ENCODE measurements at places on chromosomes 6 and 20.

- peak; percentile 43 for DNase-seq
Measured at GRCh38 chr6:111585241-111585973, 20.3 kb downstream of the TRAF3IP2 start.

- no peak for DNase-seq
Measured at GRCh38 chr20:57468523-57469417, 56.2 kb downstream of the CTCFL start.

DNA sequence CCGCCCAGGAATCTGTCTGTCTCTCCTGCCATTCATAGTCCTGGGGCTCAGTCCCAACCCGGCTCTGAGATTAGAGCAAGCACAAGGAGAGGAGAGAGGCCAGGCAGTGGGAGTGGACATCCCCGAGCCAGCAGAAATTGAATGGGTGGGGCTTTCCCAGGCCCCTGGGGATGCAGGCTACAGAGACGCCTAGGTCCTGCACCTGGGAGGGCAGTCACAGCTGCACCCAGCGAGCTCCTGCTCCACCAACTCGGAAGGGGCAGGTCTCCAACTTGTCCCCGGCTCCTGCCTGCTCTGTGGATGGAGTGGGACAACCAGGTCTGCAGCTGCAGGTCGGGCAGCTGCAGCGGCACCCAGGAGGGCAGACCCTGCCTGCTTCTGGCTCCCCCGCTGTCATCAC lies 11.1 kb upstream of the AIG1 start:
- DNase-seq, result no peak

DNA sequence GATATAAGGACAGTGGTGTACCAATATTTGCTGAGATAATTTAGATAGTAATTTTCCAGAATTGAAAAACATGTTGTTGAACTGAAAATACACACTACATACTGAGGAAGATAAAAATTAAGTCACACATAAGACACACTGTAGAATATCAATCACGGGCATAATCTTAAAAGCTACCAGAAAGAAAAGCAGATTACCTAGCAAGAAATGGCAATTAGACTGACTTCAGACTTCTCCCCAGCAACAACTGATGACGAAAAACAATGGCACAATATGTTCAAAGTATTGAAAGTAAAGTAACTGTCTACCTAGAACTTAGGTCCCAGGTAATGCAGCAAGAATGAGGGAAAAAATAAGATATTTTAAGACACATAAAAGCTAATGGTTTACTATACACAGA lies 46.5 kb downstream of the NOL7 start:
- DNase-seq, result no peak

DNA sequence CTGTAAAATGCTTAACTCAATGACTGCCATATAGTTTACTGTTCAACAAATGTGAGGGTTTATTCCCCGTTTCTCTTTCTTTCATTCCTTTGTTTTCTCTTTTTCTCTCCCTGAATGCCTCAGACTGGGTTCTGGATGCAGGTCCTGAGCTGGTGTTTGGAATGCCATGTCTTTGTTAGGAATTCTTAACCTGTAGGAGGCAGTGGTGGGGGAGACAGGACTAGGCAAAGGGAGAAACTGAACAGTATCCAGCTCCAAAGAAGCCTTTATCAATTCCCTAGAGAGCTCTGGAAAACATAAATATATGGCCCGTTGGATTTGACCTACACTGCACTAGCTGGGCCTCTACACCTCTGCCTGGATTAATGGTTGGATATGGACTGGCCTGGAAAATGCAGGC lies 621.2 kb upstream of the SLC35B3 start:
- no peak for DNase-seq

GRCh38 chr6:47007657-47008396 lies 34.3 kb downstream of the ADGRF1 start:
- DNase-seq, result no peak

- no peak for DNase-seq
Measured at GRCh38 chr20:34615477-34615876, 57.0 kb downstream of the MAP1LC3A start.

- no peak for DNase-seq
Measured at GRCh38 chr6:28876710-28877109, 47.1 kb downstream of the TRIM27 start.

DNA sequence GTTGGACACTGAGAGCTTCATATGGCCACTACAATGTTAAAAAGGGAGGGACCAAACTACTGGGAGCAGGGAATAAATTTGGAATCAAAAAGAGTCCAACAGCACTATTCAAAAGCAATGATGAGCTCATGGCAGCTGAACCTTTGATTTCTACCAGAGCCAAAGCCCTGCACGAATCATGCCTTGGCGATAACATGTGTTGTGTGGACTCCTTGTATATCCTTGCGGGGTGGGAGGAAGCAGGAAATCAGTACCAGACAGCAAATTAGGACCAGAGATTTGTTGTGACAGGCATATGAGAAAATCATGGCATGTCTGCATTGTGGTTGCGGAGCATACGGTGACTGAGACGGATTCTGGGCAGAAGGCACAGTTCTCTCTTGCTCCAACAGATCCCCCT lies 85.6 kb upstream of the EMILIN3 start:
- DNase-seq, result no peak

GRCh38 chr6:83815631-83816272 lies 37.4 kb upstream of the RIPPLY2 start:
- peak; percentile 7 for DNase-seq

GRCh38 chr20:33793011-33793931 lies 17.9 kb upstream of the CHMP4B start:
- no peak for DNase-seq

GRCh38 chr6:150846641-150847040 lies 18.9 kb upstream of the MTHFD1L start:
- no peak for DNase-seq

GRCh38 chr6:25002326-25003091 lies 66.7 kb upstream of the RIPOR2 start:
- DNase-seq, result no peak

DNA sequence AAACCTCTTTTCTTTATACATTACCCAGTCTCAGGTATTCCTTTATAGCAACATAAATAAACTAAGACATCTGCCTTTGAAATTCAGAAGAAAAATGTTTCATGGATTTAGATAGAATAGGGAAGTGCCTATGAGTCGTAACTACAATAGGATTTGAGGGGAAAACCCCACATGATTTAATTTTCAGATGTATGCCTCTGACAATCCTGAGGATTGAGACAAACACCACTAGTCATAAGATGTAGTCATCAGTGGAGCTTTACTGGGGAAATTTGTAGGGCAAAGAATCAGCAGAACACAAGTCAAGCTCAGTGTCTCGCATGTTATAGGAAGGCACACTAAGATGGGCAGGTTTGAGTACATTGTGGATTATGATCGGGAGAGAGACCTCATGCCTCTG lies 566.4 kb downstream of the BMP2 start:
- DNase-seq, result no peak

- DNase-seq, result peak; percentile 38
Measured at GRCh38 chr6:40809627-40810026, 222.5 kb upstream of the LRFN2 start.

GRCh38 chr6:48016020-48016755 lies 94.8 kb downstream of the PTCHD4 start:
- DNase-seq, result no peak

GRCh38 chr20:41268402-41268801 lies 49.1 kb downstream of the ZHX3 start:
- DNase-seq, result no peak

- no peak for DNase-seq
Measured at GRCh38 chr6:39289490-39289889, 24.7 kb downstream of the KCNK17 start.

- no peak for DNase-seq
Measured at GRCh38 chr6:43396408-43397149, 27.1 kb upstream of the ZNF318 start.

DNA sequence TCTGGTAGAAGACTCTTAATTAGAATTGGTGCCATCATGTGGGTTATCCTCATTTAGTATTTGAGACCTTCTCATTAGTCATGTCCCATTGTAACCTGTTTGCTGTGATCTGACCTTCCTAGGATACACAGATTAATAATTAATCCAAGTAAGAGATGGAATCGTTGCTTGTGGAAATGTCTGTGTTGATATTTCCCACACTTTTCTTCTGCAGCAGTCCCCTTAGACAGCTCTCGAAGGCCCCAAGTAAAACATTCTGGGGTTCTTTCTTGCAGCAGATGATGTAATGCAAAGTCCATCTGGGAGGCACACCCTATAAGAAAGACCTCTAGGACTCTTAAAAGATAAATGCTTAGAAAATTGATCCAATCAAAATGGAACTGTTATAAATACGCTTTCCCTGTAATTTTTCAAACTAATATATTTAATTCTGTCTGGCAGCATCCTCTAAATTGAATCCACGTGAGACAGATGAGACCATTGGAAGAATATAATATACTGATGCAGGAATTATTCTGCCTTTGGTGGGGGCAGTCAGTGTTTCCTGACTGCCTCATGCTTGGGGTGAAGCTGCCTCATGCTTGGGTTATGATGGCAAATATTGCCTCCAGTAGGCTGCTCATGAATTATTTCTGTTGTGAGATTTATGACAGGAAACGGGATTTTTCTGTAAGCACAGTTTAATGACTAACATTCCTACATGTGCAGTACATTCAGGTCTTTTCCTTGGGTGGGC lies 54.5 kb upstream of the ARMC2 start:
- no peak for DNase-seq

GRCh38 chr20:38343311-38344106 lies 2.8 kb upstream of the LBP start:
- no peak for DNase-seq

- DNase-seq, result peak; percentile 71
Measured at GRCh38 chr6:134063966-134064445, 11.6 kb upstream of the SLC2A12 start.

- no peak for DNase-seq
Measured at GRCh38 chr20:1867495-1868260, 27.5 kb upstream of the SIRPA start.

- no peak for DNase-seq
Measured at GRCh38 chr6:164331026-164331425, 916.5 kb downstream of the QKI start.

DNA sequence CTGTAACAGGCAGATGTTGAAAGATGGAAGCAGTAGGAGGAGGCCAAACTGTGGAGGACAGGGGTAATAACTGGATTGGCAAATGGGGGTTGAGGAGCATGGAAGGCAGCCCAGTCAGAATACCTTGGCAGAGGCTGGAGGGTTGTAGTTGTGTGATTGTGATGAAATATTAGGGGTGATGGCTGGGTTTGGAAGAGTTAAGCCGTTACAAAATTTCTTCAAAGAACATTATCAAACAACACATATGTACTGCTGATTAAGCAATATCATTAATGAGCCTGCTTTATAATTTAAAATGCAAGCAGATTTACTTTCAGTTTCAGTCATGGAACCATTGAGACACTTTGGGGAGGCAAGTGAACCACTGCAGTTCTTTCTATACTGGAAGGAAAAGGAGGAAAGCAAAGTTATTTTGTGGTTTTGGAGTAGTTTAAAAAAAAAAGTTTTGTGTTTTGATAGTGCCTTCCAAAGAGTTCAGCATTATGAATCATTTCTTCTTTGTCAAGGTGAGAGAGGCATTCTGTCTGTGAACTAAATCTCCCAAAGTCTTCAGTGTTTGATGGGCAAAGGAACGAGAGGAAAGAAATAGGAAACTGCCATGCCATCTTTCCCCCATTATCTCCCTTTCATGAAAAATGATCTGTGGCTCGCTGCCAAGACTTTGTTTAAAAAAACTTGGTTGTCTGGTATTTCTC lies 20.7 kb downstream of the FOXO3 start:
- peak; percentile 68 for DNase-seq

- DNase-seq, result no peak
Measured at GRCh38 chr6:110419028-110419739, 3.8 kb upstream of the DDO start.

DNA sequence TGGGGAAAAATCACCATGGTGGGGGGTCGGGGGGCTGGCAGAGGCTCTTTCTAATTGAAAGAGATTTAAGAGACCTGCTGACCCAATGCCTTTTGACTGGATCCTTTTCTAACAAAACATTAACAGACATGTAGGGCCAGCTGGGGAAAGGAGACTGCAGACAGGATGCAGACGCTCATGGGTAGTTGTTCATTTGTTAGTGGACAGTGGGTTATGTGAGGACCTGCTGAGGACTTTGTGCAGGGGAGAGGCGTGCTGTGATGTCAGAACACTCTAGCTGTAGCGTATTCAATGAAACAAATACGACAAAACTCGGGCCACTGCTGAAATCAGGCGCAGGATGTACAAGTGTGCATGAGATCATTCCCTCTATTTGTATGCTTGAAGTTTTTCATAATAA lies 1.2 kb downstream of the IP6K3 start:
- DNase-seq, result no peak

- no peak for DNase-seq
Measured at GRCh38 chr6:97405818-97406409, 122.9 kb upstream of the MMS22L start.

DNA sequence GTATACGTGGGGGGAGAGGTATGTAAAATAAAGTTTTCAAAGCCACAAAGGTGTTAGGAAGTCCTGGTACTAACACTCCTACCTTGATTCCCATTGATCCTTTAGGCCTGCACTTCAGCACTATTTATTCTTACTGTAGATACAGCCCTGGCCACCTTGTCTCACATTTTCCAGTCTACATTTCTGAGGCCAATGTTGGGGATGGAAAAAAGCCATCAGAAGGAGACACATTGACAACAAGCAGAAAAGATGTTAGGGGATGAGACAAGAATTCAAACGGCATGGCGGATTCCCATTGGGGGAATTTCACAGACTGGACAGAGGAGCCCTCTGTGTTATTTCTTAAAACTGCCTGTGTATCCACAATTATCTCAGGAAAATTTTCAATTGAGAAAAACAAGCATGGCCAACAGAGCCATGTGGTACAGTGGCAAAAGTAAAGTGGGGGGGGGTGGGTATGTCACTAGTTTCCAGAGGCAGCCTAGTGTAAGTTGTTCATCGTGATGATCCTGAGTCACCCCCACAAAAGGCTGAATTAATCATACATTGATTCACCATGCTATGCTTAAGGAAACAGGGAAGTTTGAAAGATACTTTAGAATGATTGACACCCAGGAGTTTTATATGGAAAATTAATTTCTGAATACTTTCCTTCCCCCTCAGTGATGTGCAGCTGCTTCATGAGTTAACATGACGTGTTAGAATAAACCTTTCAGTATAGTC lies 40.5 kb downstream of the RREB1 start:
- peak; percentile 71 for DNase-seq

DNA sequence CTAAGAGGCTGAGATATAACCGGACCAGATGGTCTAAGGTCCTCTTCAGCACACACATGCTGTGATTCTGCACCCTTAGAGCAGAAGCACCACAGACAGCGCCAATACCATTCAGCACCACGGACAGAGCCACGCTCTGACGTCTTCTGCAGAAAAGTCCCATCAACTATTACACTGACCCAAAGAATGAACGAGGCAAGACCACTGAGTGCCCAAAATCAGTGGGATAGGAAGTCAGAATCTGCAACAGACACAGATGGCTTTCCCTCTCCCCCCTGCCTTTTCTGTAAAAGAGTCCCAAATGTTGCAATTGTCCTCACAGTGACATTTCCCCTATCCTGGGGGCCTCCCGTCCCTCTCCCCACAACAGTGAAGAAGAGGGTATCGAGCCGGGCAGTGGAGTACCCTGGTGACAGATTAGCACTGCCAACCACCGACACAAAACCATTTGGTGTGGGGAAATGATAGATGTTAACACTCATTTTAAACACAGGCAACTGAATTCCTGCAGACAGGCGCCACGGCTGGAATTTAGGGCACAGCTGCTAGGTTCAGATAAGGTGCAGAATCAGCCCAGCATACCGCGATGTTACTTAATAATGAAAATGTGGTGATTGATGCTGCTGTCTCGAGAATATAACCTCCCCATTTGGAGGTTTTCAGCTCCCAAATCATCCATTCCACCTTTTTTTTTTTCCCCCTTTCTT lies 66.6 kb upstream of the CTNNBL1 start:
- peak; percentile 21 for DNase-seq

GRCh38 chr6:118292558-118292957 lies 255.5 kb upstream of the PLN start:
- DNase-seq, result no peak

All from HFFc6 (cell line).